ENCODE measurements at places on chromosomes 5 and 9.

DNA sequence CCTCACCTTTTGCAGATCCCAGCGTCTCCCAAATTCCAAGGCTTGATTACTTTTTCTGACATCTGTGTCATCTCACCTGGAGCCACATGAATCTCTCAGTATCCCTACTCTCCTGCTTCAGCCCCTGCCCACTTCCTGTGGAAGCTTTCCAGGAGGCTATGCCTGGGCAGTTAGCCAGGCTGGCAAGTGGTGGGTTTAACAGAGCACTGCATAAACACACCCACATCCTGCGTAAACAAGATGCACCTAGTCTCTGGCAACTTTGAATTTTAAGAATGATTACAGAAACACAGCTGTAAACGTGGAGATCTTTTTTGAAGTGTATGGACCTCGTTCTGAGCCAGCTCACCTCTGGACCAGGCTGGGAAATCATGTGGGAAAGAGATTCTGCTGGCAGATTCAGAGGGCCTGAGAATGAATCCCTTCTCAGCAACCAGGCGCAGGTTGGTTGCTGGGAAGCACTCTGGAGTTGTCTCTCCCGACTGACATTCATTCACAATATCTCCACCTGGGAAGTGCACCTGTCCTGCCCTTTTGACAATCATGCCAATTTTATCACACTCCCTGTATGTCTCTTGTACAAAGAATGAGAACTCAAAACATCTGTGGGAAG lies 55.7 kb upstream of the FANCC start:
- DNase-seq = no peak

- DNase-seq = no peak
These were observed 131.4 kb downstream of the FAM114A2 start for GRCh38 chr5:153907170-153907775.

GRCh38 chr9:74942801-74943200 lies 9.9 kb downstream of the C9orf40 start:
- DNase-seq = peak; percentile 44

DNA sequence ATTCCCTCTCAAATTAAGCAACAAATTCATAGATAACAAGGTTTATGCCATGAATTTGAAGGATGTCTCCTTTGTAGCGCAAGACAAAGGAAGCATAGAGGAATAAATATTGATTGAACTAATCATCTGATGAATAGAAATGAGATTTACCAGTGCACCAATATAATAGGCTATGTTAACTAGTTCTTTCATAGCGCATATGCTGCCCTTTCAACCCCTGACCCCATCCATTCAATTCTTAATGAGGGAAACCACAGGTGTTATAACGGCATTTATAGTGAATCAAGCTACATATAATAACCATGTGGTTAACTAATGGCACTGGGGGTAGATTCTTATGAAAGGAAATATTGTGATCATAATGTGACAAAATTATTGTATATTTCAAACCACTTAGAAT lies 6.5 kb downstream of the RORB start:
- no peak for DNase-seq

GRCh38 chr9:37155601-37156000 lies 35.2 kb downstream of the ZCCHC7 start:
- no peak for DNase-seq

All from activated CD4-positive, alpha-beta T cell treated with anti-CD3 and anti-CD28 coated beads, Interleukin-2, amount 50 U/mL, for 4 hours (primary cell).